ENCODE measurements at places on chromosomes 1 and 21. TPM values are rescaled to one million over a fixed set of nuclear protein-coding genes. Genes with fewer than 3 reads are reported as not detected.

TENT5C gene
- 3.7 TPM for total RNA-seq

S100A7A gene
- total RNA-seq: not detected

C1orf210 gene
- not detected for total RNA-seq

MKNK1 gene
- total RNA-seq: 27.9 TPM

FNDC7 gene
- total RNA-seq: not detected

NPHS2 gene
- not detected for total RNA-seq

UQCRHL gene
- 1.7 TPM for total RNA-seq

TMPRSS15 gene
- total RNA-seq: not detected

PLEKHN1 gene
- total RNA-seq: 2.7 TPM

CATSPERE gene
- total RNA-seq: 0.24 TPM

OR2T35 gene
- total RNA-seq: not detected

GBP7 gene
- 0.09 TPM for total RNA-seq

BMP8B gene
- 0.91 TPM for total RNA-seq

POGZ gene
- 65.3 TPM for total RNA-seq

SMCP gene
- not detected for total RNA-seq

METTL18 gene
- 14.5 TPM for total RNA-seq

RNU1-2 gene
- 1,293 TPM for total RNA-seq

PCBP3 gene
- 0.31 TPM for total RNA-seq

NGF gene
- not detected for total RNA-seq

KRTAP13-2 gene
- total RNA-seq: not detected

ESPN gene
- total RNA-seq: 0.60 TPM

VWA5B1 gene
- not detected for total RNA-seq

CRP gene
- total RNA-seq: not detected

UBE4B gene
- 35.7 TPM for total RNA-seq

LCE3C gene
- not detected for total RNA-seq

FCGR3A gene
- 1.1 TPM for total RNA-seq

TRPM2 gene
- total RNA-seq: 1.9 TPM

IFI44L gene
- total RNA-seq: 1.4 TPM

TRAF5 gene
- total RNA-seq: 33.7 TPM

CD2 gene
- 353 TPM for total RNA-seq

S100A14 gene
- not detected for total RNA-seq

PITHD1 gene
- total RNA-seq: 105 TPM

UBL4B gene
- not detected for total RNA-seq

CLK2 gene
- total RNA-seq: 79.8 TPM

COA7 gene
- 41.2 TPM for total RNA-seq

OXCT2 gene
- 2.2 TPM for total RNA-seq

C1orf167 gene
- total RNA-seq: not detected

TEX38 gene
- not detected for total RNA-seq

LENEP gene
- total RNA-seq: 0.62 TPM

LAMC1 gene
- total RNA-seq: 0.33 TPM

ADAR gene
- total RNA-seq: 223 TPM

ATP1A4 gene
- total RNA-seq: not detected
